Left ventricle myocardium inferior (tissue), 1 donor: ENCODE measurements at places on chromosomes 2 and 18.
A peak's percentile ranks its signal among the peaks of the same experiment; 100 is the strongest.

DNA sequence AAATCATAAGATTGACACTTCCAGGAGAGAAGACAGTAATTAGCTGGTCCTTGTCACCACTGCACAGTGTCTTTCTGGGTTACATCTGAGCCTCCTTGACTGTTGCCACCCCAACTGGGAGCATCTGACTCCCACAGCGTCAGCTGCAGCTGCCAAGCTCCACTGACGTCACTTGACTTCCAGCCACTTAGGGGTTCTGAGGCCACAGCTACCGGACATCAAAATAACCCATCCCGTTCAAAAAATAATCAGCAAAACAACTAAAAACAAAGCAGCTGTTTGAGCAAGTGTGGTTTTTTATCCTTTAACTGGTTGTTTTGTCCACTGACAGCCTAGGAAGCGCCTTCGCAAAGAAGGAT, 206.5 kb upstream of the AGAP1 start:
- peak; percentile 47 for DNase-seq

DNA sequence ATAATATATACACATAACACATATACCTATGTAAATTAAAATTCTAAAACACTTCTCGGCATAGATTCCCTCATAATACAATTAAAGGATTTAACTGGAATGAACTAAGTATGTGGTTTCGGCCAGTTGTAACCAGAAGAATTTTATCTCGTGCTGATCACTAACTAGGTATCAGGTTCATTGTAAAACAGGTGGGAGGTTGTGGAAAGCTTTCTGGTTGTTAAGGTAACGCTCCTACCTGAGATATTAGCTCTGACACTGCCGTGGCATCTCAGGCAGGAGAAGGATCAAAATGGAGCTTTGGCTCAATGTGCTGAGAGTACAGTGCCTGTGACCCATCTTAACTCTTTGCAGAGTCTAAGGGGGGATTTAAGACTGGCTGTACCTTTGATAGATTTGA, 42.5 kb downstream of the SLC9A2 start:
- no peak for DNase-seq

DNA sequence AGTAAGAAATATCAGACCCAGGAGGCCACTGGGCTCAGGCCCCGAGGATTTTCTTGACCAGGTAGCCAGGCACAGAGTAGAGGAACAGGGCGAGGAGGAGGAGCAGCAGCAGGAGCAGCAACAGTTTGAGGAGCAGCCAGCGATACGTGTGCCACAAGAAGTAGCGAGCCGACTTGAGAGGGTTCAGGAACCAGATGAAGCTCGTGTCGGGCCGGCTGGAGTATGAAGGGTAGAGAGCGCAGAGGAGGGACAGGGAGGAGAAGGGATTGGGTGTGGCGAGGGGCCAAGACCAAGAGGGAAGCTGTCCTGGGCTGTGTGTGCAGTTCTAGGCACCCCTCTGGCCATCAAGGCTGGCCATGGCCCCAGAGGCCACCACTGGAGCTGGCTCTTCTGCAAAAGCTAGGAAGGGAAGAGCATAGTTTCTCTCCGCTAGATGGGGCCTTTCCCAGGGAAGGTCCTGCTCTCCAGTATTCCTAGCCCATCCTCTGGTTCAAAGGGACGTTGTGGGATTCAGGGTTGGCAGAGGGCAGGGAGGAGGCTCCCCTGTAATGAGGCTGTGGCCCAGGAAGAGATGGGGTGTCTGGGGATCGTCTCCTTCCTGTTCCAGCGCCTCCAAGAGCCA, 17.8 kb downstream of the OTOF start:
- DNase-seq: no peak

GRCh38 chr18:62446511-62446910, 76.3 kb upstream of the ZCCHC2 start:
- no peak for DNase-seq

GRCh38 chr2:152740743-152741328, 22.4 kb downstream of the ARL6IP6 start:
- no peak for DNase-seq

GRCh38 chr18:61972389-61973264, 79.8 kb upstream of the RNF152 start:
- no peak for DNase-seq
